ENCODE measurements at places on chromosomes 4 and X. TPM values are rescaled to one million over a fixed set of nuclear protein-coding genes. Genes with fewer than 3 reads are reported as not detected.

GRCh38 chr4:167713756-167714155 lies 378.6 kb upstream of the ANXA10 start:
- no peak overlapping the region for H3K4me3 ChIP-seq
- no peak for DNase-seq
- no peaks in the 10 kb centered on the region for H3K27me3 ChIP-seq
- no peaks in the 10 kb centered on the region for H3K4me1 ChIP-seq
- no peaks in the 10 kb centered on the region for H3K36me3 ChIP-seq

GRCh38 chr4:150244600-150244999 lies 166.4 kb downstream of the DCLK2 start:
- no peaks in the 10 kb centered on the region for H3K36me3 ChIP-seq
- H3K4me1 ChIP-seq, result no peaks in the 10 kb centered on the region
- H3K27me3 ChIP-seq, result no peaks in the 10 kb centered on the region
- no peak for DNase-seq

DNA sequence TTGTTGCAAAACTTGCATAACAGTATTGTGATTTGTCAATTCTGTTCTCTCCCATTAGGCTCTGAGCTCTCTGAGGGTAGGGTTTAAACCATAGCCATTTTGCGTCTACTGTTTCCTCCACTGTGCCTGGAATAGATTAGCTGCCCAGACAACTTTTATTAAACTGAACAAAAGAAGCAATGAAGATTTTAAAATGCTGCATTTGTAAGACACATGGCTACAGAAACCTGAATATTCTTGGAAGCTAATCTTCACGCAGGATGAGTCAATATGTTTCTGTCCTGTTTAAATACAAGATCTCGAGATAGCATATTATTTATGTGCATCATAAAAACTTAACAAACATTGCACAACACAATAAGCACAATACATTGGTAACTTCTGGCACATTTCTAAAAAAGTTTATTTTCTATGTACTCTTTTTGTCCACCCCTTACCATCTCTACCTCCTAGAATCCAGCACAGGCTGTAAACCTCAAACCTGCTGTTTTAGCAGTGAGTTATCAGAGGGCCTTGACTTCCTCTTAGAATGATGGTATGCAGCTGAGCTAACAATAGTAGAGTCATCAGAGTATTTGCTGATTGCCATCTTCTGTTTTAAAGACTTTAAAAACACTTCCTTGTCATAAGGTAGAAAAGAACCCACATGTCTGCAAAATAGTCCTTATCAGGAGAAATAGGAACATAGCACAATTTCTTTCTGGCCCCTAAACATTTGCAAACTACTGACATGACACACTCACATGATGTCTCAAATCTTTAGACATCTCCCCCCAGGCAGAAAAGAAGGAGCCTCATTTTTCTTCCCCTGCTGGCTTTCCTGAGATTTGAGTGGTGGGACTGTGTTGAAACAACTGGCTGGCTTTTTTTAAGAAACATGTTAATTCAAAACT lies 10.6 kb upstream of the CCNG2 start:
- no peaks in the 10 kb centered on the region for H3K4me1 ChIP-seq
- no peaks in the 10 kb centered on the region for H3K27me3 ChIP-seq
- DNase-seq, result no peak
- H3K27ac ChIP-seq, result no peak overlapping the region
- H3K4me3 ChIP-seq, result no peak overlapping the region
- no peaks in the 10 kb centered on the region for H3K36me3 ChIP-seq

DNA sequence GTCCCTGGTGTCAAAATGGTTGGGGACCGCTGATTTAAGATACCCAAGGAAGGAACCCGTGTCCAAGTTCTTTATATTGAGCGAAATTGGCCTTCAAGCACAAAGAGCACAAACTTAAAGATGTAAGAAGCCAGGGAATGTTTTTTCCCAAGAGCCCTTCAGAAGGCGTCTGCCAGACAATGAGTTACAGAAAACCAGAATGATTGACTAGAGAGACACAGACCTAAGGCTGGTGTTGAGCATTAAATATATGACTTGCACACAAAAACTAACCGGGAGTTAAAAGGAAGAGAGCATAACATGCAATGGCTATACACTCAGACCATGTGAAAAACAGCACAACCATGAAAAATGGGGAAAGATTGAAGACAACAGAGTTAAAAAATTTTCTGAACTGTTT lies 157.5 kb upstream of the FAM9B start:
- no peak overlapping the region for H3K27ac ChIP-seq
- no peaks in the 10 kb centered on the region for H3K27me3 ChIP-seq
- DNase-seq, result no peak
- no peaks in the 10 kb centered on the region for H3K4me1 ChIP-seq

- no peaks in the 10 kb centered on the region for H3K4me1 ChIP-seq
- no peak overlapping the region for H3K4me3 ChIP-seq
- H3K36me3 ChIP-seq, result no peaks in the 10 kb centered on the region
- no peaks in the 10 kb centered on the region for H3K27me3 ChIP-seq
These were observed 90.2 kb downstream of the NHS start for GRCh38 chrX:17465201-17465600.

GRCh38 chr4:33724685-33725084 lies 2519.6 kb downstream of the ARAP2 start:
- no peak overlapping the region for H3K4me3 ChIP-seq
- H3K36me3 ChIP-seq, result no peaks in the 10 kb centered on the region
- H3K4me1 ChIP-seq, result no peaks in the 10 kb centered on the region
- H3K27ac ChIP-seq, result no peak overlapping the region
- DNase-seq, result no peak
- no peaks in the 10 kb centered on the region for H3K27me3 ChIP-seq

TEX11 gene
- not detected for total RNA-seq

GAGE12H gene
- not detected for total RNA-seq

XAGE1B gene
- not detected for total RNA-seq

GLRA3 gene
- total RNA-seq, result not detected
